Calu3 (cell line): ENCODE measurements at places on chromosomes 3 and 15. TPM values are rescaled to one million over a fixed set of nuclear protein-coding genes. Genes with fewer than 3 reads are reported as not detected.

Gene EBLN2
- 6.1 and 8.4 TPM in 2 replicates for total RNA-seq

Gene ACTC1
- not detected in 2 replicates for total RNA-seq

DNA sequence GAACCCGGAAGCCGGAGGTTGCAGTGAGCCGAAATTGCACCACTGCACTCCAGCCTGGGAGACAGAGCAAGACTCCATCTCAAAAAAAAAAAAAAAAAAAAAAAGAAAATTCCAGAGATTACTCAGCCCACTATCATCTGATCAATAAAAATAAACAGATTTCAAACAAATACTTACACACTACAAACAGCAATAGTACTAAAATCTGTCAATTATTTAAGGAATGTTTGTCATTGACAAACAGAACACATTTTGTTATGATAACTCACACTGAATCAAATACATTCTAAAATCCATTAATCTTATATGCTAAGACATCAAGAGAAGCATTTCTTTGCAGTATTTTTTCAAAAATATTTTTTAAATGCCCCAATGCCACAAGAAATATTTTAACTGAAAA lies 7.6 kb downstream of the MYO9A start:
- DNase-seq, result no peak

GRCh38 chr3:161072751-161073150 lies 32.4 kb downstream of the B3GALNT1 start:
- DNase-seq, result no peak

- no peak for DNase-seq
Observed at GRCh38 chr3:9876991-9877390, 3.1 kb downstream of the CIDEC start.

Gene CX3CR1
- total RNA-seq, result not detected in 2 replicates

- no peak for DNase-seq
Observed at GRCh38 chr3:153625506-153625905, 463.5 kb downstream of the RAP2B start.

GRCh38 chr15:69704700-69705099 lies 252.1 kb downstream of the RPLP1 start:
- DNase-seq, result no peak

GRCh38 chr3:43465109-43465508 lies 156.7 kb downstream of the ANO10 start:
- DNase-seq, result no peak

Gene TMC3
- not detected in 2 replicates for total RNA-seq

Gene BNC1
- not detected in 2 replicates for total RNA-seq

Gene AMT
- total RNA-seq, result 8.5 and 9.7 TPM in 2 replicates

DNA sequence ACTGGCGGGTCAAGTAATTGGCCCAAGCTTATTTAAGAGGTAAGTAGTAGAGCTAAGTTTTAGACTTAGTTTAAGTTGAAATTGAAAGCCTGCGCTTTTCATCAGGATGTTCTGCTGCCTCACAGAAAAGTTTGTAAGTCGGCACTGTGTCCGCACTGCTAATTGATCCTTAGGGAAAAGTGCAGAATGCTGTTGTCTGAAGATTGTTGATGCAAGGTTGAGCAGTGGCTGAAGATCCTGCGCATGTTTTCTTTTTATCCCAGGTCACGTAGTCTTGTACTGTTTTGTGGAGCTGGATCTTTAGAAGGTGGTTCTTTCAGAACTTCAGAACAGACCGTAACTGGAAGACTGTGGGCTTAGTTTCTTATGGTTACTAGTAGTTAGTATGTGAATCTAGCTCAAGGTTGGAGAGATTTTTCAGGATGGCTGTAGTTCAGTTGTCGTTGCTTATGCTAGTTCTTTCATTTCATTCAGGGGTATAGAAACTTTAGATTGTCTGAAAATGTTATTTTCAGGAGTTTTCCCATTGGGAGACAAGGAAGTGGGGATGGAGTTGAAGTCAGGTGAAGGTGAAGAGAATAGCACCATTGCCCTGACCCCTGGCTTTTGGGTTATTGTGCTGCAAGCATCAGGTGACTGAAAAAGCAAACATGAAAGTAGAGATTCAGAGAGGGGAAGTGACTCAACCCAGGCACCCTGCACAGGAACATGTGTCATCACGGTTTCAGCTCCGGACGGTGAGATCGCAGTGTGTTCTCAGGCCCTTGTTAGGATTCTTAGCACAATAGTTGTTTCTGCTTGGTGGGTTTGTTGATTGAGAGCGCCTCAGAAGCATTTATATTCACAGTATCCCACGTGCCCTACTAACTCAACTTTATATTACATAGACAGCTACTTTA lies 32.8 kb downstream of the AKAP13 start:
- DNase-seq, result peak; percentile 79

GRCh38 chr3:180804916-180805315 lies 107.6 kb upstream of the FXR1 start:
- DNase-seq, result no peak
